ENCODE measurements at places on chromosomes 7 and 10. TPM values are rescaled to one million over a fixed set of nuclear protein-coding genes. Genes with fewer than 3 reads are reported as not detected.

The AIFM2 gene
- 4.8 TPM for total RNA-seq

The BHLHA15 gene
- not detected for total RNA-seq

The ESYT2 gene
- 53.2 TPM for total RNA-seq

The GTF2IRD1 gene
- total RNA-seq = 6.8 TPM

The EIF5AL1 gene
- 0.35 TPM for total RNA-seq

The STEAP4 gene
- total RNA-seq = 0.08 TPM

The IL15RA gene
- total RNA-seq = 5.5 TPM

All from smooth muscle cell of the coronary artery (primary cell).